GM20000 (cell line): ENCODE measurements at places on chromosomes 2 and 18.

- no peak for DNase-seq
Observed at GRCh38 chr2:239750929-239751678, 274.0 kb downstream of the NDUFA10 start.

DNA sequence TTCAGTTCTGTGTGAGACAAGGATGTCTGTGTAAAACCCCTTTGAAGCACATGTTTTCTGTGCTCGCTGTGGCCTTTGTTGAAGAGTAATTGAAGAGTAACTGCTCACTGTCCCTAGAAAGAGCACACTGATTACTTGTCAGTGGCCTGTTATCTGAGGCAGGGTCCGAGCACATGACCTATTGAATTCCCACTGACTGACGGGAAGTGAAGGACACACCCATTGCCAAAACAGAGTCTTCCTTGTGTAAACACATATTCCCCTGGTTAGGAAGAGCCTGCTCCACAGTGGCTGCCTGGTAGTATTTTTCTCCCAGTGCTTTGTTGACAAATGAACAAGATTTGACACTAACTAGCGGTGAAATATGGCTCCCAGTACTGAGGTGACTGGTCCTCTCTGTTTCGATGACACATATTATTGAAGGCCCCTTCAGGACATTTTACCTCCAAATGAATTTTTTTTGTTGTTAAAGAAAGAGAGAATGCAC lies 148.5 kb upstream of the GYPC start:
- no peak for DNase-seq

DNA sequence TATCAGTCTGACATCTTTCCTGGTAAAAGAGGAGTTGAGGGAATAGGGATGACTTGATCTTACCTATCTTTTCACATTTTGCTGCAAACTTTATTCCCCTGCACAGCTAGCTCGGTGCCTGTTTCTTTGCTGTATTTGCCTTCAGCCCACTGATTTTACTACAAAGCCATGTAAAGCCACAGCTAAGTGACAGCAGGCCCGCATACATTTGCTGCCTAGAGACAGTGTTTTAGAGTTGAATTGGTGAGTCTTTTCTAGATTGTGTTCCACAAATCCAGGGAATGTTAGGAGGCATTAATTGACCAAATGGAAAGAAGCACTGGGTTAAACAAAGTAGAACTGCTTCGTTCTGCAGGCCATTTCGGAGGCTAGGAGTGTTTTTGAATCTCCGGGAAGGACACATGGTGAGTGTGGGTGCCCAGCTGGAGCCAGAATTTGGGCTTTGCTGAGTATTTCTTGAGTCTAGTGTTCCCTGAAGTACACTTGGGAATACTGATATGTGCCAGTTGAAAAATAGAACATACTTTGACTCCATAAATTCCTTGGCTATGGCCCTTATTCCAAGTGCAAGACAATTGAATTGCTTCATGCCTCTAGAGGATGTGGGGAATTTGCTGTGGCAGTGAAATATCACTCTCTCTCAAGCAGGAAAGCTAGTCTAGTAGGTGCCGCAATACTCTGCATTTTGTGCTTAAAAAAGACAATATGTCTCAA lies 329.8 kb downstream of the PTPRM start:
- DNase-seq = no peak

DNA sequence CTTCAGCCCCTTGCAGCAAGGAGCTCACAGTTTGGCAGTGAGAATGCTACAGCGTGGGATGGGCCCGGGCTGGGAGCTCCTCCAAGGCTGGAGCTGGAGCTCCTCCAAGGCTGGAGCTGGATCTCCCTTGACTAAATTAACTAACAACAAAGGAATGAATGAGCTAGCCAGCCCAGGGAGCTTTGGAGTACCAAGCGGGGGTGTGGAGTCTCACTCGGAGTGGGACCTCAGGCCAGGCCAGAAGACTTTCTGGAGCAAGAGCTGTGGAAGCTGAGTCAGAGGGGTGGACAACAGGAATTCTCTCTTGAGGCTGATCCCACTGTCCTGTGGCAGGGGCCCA lies 244.7 kb upstream of the HS6ST1 start:
- no peak for DNase-seq

DNA sequence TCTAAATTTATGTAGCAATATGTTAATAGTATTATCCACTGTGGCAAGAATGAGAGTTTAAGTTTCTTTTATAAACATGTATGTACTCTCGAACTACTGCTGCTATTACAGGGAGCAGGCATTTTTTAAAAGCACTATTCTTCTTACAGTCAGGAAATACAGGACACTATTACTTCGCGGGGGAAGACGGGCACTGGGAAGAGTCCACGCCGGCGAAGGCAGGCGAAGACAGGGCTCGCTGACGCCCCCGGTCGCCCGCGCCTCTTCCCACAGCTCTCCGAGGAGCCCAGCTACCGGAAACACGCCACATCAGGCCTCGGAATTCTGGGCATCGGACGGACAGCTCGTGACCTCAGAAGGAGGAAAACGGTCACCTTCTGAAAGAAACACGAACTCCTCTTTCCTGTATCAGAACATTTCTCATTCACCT lies 90.2 kb downstream of the FAM161A start:
- DNase-seq = peak; percentile 26

GRCh38 chr2:239324456-239324855 lies 76.4 kb downstream of the HDAC4 start:
- DNase-seq = no peak

DNA sequence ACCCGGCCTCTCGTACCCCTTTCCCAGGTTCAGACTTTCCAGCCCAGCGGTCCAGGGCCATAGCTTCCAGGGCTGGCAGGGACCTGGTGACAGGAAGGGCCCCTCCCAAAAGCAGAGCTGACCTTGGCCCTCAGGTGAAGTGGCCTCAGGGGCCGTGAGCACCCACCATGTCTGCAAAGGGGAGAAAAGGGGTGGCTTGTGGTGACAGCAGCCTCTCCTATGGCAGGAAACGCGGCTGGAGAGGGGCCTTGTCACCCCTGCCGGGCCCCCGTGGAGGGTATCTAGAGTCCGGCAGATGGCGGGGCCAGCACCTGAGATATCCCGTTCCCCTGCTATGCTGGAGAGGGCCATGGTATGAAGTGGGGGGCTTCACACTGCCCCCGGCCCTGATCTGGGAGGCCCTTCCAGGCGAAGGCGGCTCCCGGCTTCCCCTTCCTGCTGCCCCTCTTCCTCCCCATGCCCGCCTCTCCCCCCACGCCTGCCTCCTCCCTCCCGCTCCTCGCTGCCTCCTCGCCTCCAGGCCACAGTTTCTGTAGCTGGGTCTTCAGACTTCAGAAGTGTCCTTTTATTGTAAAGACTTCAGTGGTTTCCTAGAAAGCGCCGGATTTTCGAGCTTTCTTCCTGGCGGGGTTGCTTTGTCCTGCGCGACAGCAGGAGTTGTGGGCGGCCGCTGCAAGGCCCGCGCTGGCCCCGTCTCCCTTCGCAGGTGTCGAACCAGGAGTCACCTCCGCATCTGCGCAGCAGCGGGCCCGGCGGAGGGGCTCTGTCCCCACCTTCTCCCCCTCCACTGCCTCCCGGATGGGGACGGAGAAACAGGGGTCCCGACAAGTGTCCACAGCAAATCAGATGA lies 240.5 kb upstream of the MYT1L start:
- DNase-seq = peak; percentile 3

- no peak for DNase-seq
Observed at GRCh38 chr2:70991142-70991541, 3.5 kb downstream of the TEX261 start.

DNA sequence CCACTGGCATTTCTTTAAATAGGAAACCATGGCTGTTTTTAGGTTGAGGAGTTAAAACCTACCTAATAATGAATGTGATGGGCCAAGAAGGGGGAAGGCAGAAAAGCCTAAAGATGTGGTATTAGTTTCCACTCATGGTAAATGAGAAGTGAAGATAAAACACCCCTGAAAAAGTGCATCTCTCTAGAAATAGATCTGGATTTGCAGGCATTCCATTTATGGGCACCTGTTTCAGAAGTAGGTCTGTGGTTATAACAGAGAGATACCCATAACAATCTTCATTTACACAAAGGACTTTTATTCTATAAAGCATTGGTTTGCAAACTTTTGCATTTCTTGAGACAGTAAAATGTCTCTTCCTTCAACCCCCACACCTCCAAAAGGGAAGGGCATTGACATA lies 62.1 kb downstream of the PRKCE start:
- no peak for DNase-seq

DNA sequence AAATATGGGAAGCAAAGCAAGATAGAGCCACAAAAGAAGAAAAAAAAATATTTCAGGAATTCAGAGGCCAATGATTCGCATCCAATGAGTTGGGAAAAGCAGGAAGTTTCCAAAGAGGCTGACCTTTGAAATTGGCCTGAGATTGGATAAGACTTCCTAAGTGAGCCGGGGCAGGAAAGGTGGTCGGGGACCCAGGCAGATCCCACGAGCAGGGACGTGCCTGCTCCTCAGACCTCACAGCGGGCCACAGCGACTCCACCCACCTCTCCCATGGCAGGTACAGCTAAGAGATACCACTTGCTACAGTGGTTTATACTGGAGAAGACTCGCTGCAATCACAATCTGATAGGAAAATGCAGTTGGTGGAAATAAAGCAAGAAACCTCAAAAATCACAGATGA lies 102.8 kb upstream of the SALL3 start:
- DNase-seq = no peak

GRCh38 chr2:102033031-102033749 lies 41.4 kb downstream of the IL1R2 start:
- no peak for DNase-seq

DNA sequence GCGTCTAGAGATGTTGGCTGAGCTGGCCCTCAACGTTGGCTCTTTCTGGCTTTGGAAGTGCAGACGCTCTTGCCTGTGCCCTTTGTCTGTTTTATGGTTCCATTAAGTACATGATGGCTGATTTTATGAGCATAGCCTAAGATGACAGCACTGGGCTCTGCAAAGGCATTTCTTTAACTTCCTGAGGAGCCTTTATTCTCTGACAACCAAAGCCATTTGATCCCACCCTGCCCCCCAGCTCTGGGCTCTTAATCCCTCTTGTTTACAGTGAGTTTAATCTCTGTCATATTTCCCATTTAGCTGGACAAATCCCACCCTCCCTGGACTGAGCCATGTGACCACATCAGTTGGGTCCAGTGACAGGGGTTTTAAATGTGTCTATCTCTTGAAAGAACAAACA lies 195.9 kb downstream of the ACKR3 start:
- no peak for DNase-seq

DNA sequence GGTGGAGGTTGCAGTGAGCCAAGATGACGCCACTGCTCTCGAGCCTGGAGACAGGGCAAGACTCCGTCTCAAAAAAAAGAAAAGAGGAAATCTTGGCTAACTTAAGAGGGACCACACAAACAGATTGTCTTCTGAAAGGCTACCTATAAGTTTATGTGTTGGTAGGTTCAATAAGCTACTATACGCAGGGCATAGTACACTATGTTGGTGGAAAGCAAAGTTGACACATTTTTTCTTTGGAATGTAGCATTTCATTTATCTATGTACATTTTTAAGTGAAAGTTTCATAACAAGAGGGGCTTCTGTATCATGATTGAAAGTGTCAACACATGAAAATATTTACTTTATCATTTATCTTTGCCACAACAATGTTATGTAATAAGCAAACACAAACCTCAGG lies 752.6 kb upstream of the ACVR2A start:
- DNase-seq = no peak

GRCh38 chr18:65620076-65620696 lies 130.6 kb upstream of the CDH7 start:
- no peak for DNase-seq

GRCh38 chr2:84435345-84436025 lies 23.6 kb downstream of the SUCLG1 start:
- no peak for DNase-seq

- no peak for DNase-seq
Observed at GRCh38 chr2:9286554-9287399, 80.2 kb downstream of the ASAP2 start.

GRCh38 chr2:204187229-204188083 lies 250.9 kb downstream of the ICOS start:
- no peak for DNase-seq

DNA sequence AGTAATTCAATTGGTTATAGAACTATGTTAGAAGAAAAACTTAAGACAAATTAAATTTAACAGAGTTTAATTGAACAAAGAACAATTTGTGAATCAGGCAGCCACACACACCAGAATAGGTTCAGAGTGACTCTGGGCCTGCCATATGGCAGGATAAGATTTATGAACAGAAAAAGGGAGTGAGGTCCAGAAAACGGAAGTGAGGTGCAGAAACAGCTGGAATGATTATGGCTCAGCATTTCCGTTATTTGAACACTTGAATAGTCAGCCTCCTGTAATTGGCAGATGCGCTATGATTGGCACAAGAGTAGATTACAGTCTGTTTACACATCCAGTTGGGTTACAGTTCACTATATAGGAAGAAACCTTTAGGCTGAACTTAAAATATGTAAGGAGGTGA lies 99.0 kb downstream of the MBD2 start:
- DNase-seq = no peak

DNA sequence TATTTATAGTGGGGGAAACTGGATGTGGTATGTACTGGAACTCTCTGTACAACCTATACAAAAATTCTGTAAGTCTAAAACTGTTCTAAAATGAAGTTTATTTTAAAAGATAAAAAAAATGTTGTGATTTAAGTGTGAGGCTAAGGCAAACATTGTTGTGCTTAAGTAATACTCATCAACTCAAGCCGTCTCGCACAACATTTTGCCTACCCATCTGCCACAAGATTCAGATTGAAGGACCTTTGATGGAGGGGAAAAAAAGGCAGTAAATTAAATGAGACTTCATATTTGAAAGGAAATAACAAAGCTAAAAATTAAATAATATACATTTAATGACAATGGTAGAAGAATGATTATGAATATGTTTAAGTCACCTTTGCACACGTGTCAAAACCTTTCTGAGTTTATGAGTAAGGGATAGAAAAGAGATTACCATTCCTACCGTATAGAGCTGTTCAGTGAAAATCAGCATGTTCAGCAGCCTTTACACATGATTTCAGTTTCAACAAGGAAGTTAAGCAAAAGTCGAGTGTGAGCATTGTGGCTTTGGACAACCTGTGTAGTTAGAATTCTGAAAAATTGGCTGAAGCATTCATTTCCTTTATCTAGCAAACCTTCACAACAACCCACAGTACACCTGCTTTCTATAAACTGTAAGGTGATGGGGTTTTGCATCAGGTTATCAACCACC lies 499.3 kb downstream of the IRS1 start:
- DNase-seq = no peak

GRCh38 chr2:23314687-23315086 lies 70.3 kb upstream of the KLHL29 start:
- DNase-seq = no peak

GRCh38 chr2:43001055-43001378 lies 208.6 kb upstream of the HAAO start:
- no peak for DNase-seq

DNA sequence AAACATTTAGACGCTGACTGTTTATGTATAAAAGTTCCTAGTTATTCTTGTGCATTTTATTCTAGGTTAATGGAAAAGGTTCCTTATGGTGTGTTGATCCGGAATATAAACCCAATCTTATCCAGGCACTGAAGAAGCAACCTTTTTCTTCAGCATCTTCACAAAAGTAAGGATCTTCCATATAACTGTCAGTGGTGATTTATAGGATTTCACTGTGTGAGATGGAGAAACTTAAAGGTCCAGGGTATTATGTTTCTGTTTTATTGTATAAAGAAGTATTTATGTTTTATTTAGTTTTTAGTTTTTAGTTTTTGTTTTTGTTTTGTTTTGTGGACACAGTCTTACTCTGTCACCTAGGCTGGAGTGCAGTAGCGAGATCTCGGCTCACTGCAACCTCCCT lies 171.0 kb upstream of the STON1 start:
- DNase-seq = no peak

GRCh38 chr18:36064027-36064808 lies 3.1 kb downstream of the RPRD1A start:
- DNase-seq = no peak
